ENCODE measurements at places on chromosomes 5 and 9.

DNA sequence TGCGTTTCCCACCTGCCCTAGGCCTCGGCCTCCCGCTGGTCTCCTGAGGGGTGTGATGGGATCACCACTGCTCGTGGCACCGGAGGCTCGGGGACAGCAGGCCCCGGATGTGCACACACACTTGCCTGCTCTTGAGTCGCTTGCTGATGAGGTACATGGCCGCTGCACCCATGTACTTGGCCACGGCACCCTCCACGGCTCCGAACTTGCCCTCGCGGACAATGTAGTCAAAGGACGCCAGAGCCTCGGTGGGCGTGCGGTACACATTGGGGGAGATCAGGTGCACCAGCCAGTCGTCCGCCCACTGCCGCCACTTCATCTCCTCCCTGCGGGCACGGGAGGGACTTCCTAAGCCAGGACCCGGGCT is 4.7 kb downstream of the PTGES2 start:
- DNase-seq: no peak

DNA sequence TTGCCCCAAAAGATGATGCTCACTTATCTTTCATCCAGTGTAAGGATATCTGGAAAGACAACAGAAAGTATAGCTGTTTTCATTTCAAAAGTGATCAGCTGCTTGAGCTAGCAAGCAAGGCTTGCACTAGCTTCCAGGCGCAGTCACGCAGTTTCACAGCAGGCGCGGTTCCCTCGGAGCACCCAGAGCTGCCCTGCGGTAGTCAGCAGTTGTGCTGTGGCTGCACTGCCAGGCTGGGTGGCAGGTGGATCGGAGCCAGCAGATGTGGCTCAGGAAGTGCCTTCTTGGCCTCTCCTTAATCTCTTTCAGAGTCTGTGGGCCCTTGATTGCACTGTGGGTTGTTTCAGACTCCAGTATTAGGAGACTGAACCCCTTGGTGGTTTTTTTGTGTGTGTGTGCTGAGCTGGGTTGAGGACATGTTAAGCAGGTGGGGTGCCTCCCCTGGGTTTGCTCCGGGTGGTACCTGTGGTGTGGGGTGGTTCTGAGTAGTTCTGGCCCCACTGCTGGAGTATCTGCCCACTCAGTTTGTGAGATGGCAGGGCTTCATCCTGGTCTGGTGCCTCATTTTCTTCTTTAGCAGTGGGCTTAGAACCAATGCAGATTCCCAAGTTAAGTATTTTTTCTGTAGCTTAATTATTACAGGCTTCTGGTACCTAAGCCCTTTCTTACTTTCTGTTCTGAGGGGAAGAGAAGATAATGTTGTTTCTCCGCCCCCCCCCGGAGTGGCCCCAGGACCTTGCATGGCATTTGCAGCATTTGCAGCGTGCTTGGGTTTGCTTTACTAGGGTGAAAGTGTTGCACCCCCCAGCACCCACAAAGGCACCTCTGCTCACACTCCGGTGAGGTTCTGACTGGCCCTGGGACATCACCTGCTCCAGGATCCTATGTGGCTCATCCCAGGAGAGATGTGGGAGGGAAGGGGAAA is 16.4 kb downstream of the TENT4A start:
- DNase-seq: no peak

DNA sequence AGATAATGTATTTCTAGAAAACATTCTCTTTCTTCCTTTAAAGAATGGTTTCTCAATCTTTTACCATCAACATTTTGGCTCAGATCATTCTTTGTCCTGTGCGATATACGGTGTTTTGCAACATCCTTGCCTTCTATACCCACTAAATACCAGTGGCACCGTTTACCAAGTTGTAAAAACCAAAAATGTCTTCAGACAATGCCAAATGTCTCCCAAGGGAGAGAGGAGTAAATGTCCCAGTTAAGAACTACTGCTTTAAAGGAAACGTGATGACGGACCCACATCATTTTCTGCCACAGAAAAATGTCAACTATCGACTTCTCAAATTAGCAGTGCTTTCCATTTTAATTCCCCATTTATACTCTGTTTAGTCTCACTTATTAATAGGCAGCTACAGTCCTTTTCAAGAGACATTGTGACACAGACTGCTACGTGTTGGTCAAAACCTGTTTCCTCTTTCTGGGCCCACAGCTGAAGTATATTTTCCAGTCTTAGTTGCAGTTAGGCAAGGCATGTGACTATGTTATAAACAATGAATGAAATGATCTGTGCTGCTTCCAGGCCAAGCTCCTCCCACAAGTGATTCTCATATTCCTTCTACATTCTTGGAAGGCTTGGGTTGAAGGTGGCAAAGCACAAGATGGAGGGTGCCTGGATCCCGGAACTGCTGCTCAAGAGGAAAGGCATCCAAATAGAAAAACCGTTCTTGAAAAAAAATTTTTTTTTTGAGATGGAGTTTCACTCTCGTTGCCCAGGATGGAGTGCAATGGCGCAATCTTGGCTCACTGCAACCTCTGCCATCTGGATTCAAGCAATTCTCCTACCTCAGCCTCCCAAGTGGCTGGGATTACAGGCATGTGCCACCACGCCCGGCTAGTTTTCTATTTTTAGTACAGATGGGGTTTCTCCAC is 8.8 kb downstream of the PRXL2C start:
- no peak for DNase-seq

DNA sequence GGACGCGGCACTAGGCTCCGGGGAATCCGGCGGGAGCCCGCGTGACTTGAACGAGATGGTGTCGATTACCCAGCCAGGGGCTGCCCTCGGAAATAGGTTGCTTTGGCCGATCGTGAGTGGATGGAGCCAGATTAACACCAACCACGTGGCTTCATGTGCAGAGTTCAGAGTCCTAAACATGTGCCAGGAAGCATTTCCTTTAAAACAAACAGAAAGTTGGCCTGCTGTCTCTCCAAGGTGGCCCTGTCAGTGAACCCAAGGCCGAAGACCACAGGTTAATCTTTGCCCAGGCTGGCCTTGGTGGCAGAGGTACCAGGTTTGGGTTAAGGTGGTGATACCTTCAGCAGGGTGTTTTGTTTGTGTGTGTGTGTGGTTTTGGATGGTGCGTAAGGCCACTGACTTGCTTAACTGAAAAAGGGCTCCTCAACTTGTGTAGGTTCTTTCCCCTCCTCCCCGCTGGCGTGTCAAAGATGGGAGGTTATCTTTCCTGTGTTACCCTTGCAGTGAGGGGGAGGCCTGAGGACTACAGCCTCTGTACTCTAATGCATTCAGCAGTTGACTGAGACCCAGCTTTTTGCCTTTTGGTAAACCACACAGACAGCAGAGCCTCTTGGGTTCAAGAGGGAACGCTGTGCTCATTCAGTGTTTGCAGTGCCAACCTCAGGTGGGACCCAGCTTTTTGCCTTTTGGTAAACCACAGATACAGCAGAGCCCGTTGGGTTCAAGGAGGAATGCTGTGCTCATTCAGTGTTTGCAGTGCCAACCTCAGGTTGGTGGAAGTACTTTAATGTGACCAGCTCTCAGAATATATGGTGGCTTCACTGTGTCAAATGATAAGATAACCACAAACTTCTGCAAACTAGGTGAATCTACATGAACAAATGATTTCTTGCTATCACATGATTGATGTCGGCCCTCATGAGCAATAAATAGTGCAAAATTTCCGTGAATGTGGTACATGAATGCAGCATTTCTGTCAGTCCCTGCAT is 1.4 kb downstream of the IQGAP2 start:
- no peak for DNase-seq

- DNase-seq: no peak
Observed at GRCh38 chr9:84709056-84709455, 39.5 kb downstream of the NTRK2 start.

DNA sequence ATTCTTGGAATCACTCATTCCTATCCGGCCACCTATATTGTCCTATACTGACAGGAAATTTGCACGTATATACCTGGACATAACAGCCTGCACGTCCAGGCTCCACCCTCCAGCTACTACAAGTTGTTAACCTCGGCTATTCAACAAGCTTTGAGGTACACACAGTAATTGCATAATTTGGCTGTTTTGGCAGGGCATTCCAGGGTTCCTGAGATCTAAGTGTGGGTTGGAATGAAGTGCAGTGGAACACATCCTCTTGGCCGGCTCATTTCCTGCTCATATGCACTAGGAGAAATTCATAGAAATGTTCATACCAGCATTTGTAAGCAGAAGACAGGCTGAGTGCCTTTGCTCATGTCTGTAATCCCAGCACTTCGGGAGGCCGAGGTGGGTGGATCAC is 222.3 kb downstream of the FBXL7 start:
- DNase-seq: no peak

DNA sequence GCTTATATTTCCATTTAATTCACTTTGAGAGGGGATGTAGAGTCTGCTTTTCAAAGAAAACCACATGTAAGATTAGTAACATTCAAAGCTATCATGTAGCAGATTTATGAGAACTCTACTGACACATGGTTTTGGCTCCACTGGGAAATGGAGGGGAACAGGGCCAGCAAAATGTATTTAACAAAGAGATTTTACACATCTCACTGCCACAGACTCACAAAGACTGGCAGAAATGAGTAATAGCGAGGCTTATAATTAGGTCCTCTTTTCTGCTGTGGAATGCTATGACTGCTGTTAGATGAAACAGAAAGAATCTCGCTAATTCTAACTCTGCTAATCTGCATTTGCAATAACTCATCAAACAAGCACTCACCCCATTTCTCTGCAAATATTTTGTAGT is 4.5 kb downstream of the DAP start:
- DNase-seq: no peak

- DNase-seq: no peak
Observed at GRCh38 chr9:23672151-23672550, 153.9 kb downstream of the ELAVL2 start.

GRCh38 chr5:54024466-54024865 is 285.9 kb downstream of the ARL15 start:
- no peak for DNase-seq

- DNase-seq: no peak
Observed at GRCh38 chr5:119010206-119010605, 21.9 kb upstream of the DTWD2 start.

GRCh38 chr5:60489377-60489776 is 210.6 kb downstream of the DEPDC1B start:
- DNase-seq: no peak

DNA sequence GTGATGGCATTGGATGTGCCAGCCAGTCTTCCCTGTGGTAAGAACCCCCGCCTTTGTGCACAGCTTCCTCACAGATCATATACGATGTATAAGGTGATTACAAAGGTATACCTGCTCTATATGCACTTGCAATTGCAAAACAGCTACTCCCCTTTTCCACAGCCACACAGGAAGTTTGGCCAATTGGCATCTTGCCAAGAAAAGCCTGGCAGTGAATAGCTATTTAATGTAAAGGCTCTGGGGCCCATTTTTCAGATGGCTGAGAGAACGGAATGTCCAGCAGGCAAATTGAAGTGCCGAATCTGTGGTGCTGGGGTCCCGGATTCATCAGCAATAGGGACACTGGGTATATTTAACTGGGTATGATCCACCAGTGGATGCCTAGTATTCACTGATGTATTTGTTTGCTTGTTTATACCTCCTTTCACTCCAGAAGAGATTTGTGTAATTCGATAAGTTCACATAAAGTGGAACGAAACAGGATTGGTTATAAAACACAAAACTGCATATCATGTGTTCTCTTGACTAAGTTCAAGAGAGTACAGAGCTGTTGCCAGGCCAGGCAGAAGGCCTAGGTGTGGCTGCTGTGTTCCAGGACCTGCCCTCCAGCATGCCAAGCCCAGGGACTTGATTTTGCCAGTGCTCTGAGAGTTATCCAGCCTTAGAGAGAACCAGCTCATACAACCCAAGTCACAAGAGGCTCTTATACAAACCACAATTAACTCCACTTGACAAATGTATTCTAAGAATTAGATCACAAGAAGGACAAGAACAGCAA is 27.7 kb upstream of the GABRP start:
- no peak for DNase-seq

GRCh38 chr5:59245198-59245597 is 648.3 kb downstream of the PDE4D start:
- DNase-seq: no peak

DNA sequence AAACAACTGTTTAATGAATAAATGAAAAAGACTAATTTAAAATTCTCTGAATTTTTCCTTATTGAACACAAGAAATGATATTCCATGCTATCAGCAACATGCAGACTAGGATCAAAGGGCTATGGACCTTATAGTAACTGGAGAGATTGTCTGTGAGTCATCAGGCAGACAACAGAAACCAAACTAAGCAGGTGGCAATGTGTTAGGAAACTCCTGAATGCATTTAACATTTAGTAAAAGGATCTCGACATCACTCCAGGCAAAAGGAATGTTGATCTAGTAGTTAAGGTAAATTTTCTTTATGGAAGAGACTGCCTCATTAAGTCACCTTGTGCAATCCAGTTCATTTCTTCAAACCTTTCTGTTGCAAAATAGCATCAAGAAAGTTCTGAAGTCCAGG is 58.4 kb downstream of the ARL15 start:
- no peak for DNase-seq

DNA sequence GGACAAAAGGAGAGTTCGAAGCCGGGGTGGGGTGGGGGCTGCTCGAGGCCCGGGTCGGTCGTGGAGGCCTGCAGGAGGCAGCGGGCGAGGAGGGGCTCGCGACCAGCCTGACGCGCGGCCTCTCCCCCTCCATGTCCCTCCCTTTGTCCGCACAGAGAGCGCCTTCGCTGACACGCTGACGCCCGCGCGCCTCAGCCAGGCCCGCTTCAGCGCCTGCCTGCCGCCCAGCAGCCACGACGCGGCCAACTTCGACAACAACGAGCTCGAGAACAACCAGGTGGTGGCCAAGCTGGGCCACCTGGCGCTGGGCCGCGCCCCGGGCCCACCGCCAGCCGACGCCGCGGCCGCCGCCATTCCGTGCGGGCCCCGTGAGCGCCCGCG is 42.2 kb downstream of the NEURL1B start:
- no peak for DNase-seq

- DNase-seq: no peak
Observed at GRCh38 chr5:40309851-40310250, 369.9 kb upstream of the PTGER4 start.

GRCh38 chr5:172766287-172767108 is 4.5 kb downstream of the DUSP1 start:
- no peak for DNase-seq

GRCh38 chr5:42483472-42484154 is 60.4 kb downstream of the GHR start:
- DNase-seq: no peak

DNA sequence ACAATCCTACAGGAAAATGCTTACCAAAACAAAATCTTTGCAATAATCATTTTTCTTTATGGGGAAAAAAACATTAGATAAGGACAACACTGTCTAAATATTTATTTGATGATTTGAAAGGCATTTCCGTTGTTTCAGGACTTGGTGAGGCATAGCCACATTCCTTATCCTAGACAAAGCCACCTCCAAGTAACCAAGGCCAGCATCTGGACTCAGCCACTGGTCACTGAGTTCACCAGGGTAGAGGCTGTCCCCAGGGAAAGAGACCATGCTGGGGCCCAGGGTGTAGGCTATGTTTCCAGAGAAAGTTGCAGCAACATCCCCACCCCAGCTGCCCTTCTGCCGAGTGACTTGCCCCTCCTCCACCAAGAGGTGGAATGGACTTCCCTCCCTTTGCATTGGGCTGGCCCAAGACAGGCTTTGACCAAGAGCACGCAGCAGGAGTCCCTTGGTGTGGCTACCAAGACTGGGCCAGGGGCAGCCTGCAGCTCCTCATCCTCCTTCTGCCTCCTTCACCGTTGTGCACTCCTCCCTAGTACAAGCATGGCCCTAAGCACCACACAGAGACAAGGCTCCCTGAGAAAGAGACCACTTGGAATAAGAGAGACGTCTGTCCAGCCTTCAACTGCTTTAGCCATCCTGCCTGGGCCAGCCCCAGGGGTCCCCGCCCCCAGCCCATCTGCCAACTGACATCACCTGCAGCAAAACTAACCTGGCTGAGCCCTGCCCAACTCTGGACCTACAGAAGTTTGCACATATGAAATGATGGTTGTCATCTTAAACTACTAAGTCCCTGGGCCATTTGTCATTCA is 68.1 kb upstream of the SPIN1 start:
- no peak for DNase-seq

- no peak for DNase-seq
Observed at GRCh38 chr9:113341712-113342410, 1.8 kb upstream of the WDR31 start.
